ENCODE measurements at places on chromosomes 6 and 20.

DNA sequence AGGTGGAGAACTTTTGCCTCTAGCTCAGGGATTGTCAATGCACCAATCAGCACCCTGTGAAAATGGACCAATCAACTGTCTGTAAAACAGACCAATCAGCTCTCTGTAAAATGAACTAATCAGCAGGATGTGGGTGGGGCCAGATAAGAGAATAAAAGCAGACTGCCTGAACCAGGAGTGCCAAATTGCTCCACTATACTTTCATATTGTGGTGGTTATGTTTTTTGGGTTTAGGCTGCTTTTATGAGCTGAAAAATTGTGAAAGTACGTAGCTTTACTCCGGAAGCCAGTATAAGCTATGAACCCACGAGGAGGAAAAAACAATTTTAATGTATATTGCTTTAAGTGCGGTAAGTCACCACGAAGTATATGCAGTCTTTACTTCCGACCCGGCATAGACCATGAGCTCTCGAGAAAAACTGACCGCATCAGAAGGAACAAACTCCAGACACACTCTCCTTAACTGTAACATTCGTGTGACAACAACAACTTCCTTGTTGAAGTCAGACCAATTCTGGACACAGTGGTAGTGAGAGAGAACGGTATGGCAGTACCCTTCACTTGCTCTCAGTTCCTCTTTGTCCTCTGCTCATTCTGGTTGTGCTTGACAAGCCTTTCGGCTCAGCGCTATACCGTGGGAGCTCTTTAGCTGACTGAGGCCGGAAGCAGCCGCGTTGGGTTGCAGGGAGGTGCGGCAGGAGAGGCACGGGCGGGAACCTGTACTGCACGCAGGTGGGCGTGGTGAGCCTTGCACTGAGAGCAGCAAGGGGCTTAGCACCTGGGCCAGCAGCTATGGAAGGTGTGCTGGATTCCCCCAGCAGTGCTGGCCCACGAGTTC, 81.9 kb upstream of the E2F3 start:
- no peak for DNase-seq

DNA sequence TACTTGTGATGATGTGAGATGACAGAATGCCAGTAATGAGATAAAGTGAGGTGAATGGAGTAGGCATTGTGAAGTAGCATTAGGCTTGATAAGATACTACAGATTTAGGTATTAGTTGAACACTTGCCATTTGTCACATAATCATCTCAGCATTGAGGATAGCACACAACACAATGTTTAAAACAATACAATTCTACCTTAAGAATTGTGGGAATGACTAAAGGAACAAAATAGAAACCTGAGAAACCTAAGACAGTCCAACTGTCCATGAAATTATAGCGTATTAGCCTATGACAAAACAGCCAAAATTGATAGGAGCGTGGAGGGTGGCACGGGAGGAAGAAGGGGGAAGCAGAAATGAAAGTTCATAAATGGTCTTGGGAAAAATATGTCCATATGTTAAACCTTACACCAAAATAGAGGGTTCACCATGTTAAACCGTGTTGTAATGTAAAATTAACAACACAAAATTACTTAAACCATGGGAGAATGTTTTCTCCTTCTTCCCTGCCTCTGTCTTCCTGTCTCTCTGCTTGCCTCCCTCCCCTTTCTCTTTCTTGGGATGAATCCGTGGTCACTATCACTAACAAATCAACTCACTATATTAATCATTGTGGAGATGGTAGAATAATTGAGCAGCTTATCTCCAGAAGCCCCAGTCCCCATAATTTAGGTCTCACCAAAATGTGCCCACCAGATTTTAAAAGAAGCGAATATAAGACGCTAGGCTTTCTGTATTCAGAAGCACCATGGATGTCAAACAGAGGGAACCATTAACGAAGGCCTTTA, 33.0 kb upstream of the HFE start:
- DNase-seq, result peak; percentile 33

GRCh38 chr6:69438113-69438512, 358.7 kb downstream of the LMBRD1 start:
- DNase-seq, result no peak

- DNase-seq, result no peak
Observed at GRCh38 chr6:75893776-75894152, 144.7 kb downstream of the MYO6 start.

DNA sequence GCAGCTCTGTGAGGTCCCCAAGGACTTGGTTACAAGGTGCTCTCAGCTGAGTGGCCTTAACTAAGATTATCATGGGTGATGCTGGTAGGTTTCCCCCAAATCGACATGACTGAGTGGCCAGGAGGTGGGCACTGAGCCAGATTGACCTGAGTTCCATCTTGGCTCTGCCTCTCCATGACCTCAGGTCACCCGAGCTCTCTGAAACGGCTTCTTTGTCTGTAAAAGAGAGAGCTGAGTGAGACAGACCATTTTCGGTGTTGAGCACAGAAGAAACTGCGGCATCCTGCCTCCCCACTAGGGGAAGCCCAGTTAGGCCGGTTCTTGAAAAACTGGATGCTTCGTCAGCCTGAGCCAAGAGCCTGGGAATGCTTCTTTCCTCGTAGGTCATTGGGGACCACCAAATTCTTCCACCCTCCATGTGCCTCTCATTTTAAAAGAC, 14.1 kb upstream of the STX16 start:
- no peak for DNase-seq

DNA sequence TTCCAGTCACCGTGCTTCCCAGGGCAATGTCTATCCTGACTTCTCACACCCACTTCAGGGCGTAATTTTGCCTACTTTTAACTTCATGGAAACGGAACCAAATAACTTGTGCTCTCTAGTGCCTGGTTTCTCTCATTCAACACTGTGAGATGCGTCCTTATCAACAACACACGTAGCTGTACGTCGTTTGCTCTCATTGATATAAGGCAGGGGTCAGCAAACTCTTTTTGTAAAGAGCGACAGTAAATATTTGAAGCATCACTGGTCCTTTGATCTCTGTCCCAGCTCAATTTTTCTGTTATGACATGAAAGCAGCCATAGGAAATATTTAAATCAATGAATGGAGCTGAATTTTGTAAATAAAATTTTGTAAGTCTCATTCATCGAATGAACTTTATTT, 239.3 kb upstream of the KCNG1 start:
- no peak for DNase-seq

- no peak for DNase-seq
Observed at GRCh38 chr6:10968776-10969175, 75.3 kb downstream of the ELOVL2 start.

- no peak for DNase-seq
Observed at GRCh38 chr6:129860908-129861665, at the start of gene TMEM244. Gene TMEM244, minus strand, starts transcription at chr6:129861315. Its CDS starts 127 bp downstream, at chr6:129861188.

GRCh38 chr6:63272397-63272796, 47.4 kb downstream of the LGSN start:
- peak; percentile 25 for DNase-seq

DNA sequence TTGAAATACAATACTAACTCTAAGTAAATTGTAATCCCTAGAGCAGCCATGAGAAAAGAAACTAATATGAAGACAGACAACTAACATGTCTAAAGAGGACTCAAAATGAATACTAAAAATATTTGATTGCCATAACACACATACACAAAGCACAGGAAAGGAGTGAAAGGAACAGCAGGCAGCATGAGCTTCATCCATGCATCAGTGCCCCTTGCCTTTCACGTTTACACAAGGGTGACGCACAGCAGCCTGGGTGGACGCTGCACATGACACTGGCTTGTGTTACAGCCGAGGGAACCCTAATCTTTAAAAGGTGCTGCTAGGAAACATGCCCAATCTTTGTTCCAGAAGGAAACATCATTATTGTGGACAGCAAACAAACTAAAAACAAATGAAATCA, 123.5 kb downstream of the MAN1A1 start:
- DNase-seq, result no peak

- peak; percentile 40 for DNase-seq
Observed at GRCh38 chr20:52191916-52192718, 538 bp upstream of the ZFP64 start.
